ENCODE measurements at places on chromosomes 2 and 18.

- DNase-seq, result no peak
Observed at GRCh38 chr2:47918043-47918442, 11.7 kb upstream of the FBXO11 start.

DNA sequence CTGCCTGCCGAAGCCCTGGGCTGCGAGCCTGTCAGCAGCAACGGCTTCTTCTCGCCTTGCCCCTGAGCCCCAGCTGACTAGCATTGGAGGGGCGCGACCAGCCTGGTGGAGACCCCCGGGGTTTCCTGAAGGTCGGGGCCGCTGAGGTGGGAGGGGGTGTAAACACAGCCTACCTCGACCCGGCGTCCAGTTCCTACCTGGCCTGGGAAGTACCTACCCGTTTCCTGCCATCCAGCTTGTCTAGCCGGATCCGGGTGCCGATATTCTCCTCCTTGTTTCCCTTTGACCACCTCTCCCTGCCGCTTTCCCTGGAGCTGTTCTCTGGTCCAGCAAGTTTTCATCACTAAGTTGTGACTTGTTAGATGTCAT, 511 bp downstream of the MOB4 start:
- DNase-seq, result no peak

DNA sequence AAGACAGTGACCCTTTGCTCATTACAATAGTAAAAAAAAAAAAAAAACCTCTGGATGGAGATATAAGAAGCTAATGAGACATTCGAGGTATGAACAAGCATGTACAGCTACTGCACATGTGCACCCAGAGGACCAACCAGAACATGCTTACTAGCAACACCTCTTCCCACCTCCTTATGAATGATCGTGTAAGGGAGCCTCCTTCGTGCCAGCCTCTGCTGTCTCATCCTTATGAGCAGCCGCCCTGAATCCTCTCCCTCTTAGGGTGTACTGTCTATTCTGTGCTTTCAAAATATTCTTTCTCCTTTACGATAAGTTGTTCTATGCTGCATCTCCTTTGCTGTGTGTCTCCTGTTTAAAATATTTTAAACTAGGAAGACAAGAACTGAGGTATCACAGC, 91.4 kb upstream of the ACSL3 start:
- DNase-seq, result no peak

DNA sequence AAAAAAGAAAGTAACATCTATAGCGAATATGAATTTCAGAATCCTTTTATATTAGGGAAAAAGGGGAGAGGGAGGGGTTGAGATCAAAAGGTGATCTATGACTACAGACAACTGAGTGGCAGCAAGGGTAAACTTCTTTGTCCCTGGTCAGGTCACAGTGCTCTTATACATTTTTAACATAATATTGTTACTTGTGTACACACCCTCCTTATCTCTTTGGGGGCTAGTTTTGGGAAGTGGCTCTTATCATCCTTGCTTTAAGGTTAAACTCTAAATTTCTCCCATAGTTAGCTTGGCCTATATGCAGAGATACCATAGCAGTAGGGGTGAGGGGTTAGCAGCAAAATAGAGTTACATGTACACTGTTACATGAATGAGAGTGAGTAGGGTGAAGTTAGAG, 31.6 kb upstream of the ATG16L1 start:
- DNase-seq, result no peak

GRCh38 chr2:230012267-230012884, 56.3 kb downstream of the SLC16A14 start:
- no peak for DNase-seq

DNA sequence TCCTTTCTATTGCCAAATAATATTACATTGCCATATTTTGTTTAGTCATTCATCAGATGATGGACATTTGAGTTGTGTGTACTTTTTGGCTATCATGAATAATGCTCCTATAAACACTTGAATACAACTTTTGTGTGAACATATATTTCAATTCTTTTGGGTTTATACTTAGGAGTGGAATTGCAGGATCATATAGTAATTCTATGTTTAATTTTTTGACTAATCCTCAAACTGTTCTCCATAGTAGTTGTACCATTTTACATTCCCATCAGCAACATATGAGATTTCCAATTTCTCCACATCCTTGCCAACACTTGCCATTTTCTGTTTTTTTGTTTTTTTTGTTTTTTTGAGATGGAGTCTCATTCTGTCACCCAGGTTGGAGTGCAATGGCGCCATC, 87.2 kb downstream of the B3GNT2 start:
- DNase-seq, result no peak

DNA sequence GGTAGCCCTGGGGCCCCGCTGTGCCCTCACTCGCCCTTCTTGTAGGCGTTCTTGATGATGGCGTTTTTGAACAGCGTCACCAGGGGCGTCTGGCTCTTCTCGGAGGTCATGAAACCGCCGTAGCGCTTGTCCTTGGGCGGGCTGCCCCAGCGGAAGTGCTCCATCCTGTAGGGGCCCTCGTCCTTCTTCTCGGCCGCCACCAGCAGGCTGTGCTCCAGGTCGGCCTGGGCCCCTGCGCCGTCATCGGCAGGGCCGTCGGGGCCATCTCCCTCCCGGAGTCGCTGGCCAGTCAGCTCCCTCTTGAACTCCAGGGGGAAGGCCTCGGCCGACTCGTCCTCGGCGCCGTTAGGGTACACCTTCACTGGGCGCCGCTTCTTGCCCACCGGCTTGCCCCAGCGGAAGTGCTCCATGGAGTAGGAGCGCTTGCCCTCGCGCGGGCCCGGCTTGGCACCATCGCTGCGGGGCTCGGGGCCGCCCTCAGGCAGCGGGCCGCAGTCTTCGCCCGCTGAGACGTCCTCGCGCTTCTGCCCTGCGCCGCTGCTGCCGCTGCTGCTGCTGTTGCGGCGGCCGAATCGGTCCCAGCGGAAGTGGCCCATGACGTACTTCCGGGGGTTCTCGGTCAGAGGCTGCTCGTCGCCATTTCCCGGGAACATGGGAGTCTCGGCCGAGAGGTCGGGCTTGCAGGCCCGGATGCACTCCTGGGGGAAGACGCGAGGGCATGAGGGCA, 7.2 kb downstream of the POMC start:
- no peak for DNase-seq

GRCh38 chr2:186503827-186504606, 18.0 kb downstream of the ZC3H15 start:
- no peak for DNase-seq

GRCh38 chr18:54359233-54359632, 1.5 kb downstream of the C18orf54 start:
- DNase-seq, result no peak

GRCh38 chr18:2707551-2708168, 52.1 kb downstream of the SMCHD1 start:
- no peak for DNase-seq

DNA sequence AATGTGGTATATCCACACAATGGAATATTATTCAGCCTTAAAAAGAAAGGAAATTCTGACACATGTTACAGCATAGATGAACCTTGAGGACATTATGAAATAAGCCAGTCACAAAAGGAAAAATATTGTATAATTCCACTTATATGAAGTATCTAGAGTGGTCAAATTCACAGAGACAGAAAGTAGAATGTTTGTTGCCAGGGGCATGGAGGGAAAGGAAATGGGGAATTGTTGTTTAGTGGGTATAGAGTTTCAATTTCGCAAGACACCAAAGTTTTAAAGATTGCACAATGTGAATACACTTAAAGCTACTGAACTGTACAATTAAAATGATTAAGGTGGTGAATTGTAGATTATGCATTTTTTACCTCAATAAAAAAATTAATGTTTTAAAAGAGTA, 92.9 kb downstream of the TXNL1 start:
- DNase-seq, result no peak

- no peak for DNase-seq
Observed at GRCh38 chr2:26675651-26676255, 16.8 kb upstream of the KCNK3 start.

DNA sequence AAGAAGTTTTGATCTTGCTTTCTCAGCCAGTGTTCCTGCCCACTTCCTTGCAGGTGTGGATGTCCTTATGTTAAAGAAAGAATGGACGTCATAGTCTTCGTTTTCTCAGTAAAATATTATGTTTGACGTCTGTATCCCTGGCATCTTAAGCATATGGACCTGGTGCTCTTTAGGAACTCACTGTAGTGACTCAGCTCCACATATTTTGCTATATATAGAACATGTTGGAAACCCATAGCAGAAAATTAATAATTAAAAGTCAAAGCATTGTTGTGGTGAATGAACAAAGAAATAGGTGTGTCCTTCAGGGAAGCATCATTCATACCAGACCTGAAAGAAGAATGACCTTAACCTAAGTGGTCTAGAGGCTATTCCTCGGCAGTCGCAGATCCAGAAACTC, 196.1 kb downstream of the MCFD2 start:
- DNase-seq, result no peak

GRCh38 chr2:230007931-230008707, 60.6 kb downstream of the SLC16A14 start:
- peak; percentile 41 for DNase-seq

DNA sequence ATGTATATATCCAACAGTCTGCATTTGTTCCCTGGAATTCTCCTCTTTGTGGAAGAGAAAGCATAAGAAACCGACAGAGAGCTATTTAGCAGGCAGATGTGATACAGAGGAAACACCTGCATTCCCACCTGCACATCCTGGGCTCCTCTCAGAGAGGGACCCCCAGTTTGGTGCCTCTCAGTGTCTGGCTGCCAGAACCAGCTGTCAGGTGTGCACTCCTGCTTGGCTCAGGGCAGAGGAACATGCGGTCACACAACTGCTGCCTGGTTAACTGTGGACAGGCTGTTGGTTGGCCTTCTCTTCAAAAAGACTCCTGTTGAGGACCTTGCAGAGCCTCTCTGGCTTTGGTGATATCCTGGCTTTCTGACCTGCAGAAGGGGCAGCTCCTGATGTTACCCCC, 54.6 kb downstream of the ITGB6 start:
- no peak for DNase-seq

GRCh38 chr2:173715441-173715840, 249.7 kb downstream of the SP3 start:
- no peak for DNase-seq

DNA sequence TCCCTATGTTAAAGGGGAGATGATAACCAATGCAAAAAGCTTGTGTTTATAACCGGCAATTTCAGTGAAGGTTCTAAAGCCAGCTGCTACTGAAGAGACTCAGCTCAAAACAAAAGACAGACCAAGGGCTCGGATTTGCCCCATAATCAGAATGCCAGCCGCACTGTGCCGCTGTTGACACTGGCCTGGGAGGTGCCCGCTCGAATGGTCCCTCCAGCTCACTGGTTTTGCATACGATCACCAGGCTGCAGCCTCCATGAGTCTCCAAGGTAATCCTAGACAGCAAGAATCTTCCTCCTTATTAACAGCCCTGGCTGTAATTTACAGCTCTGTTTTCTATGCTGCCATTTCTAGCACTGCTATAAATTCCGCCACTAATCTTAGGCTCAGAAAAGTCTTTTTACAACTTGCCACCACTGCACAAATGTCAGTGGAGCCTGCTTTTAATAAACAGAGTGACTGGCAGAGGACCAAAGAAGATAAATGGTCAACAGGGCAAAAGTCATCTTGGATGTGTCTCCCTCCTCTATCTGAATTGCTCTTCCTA, 155.7 kb upstream of the SH3BP4 start:
- DNase-seq, result no peak

GRCh38 chr2:197626965-197627625, 48.3 kb downstream of the RFTN2 start:
- DNase-seq, result no peak

DNA sequence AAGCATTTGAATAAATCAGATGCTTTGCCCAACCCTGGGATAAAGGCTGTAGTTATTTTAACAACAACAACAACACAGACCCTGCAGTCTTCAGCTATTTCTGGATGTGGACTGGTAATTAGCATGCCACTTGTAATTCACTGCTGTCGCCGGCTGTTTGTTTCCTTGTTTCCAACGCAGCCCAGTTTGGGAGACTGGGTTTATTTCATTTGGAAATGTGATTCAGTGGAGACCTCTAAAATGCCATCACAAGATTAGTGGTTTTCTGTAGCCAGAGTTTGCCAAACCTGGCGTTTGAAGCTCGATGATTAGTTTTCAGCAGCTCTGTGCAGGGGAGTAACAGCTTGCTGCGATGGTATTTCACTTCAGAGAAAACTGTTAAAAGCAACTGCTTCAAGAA, 83.5 kb downstream of the LDLRAD4 start:
- no peak for DNase-seq

DNA sequence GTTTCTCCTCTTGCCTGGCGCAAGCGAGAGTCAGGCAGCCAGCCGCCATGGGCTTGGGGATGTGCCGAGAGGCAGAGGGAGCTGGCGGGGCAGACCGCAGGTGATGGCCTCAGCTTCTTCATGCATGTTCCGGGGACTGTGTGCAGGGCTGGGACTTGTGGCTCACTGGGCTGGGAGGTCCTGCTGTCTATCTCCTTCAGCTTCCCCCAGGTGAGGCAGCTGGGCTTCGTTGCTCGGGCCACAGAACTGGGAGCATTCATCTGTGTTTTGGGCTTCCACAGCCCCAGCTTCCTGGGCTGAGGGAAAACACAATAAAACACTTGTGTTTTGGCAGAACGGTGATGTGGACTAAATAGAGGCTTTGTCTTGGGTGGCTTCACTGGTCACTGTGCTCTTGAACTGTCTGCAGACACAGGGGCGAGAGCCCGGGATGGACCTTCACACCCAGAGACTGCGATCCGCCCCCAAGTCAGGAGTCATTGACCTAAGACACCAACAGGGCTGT, 93.5 kb downstream of the DYSF start:
- no peak for DNase-seq

DNA sequence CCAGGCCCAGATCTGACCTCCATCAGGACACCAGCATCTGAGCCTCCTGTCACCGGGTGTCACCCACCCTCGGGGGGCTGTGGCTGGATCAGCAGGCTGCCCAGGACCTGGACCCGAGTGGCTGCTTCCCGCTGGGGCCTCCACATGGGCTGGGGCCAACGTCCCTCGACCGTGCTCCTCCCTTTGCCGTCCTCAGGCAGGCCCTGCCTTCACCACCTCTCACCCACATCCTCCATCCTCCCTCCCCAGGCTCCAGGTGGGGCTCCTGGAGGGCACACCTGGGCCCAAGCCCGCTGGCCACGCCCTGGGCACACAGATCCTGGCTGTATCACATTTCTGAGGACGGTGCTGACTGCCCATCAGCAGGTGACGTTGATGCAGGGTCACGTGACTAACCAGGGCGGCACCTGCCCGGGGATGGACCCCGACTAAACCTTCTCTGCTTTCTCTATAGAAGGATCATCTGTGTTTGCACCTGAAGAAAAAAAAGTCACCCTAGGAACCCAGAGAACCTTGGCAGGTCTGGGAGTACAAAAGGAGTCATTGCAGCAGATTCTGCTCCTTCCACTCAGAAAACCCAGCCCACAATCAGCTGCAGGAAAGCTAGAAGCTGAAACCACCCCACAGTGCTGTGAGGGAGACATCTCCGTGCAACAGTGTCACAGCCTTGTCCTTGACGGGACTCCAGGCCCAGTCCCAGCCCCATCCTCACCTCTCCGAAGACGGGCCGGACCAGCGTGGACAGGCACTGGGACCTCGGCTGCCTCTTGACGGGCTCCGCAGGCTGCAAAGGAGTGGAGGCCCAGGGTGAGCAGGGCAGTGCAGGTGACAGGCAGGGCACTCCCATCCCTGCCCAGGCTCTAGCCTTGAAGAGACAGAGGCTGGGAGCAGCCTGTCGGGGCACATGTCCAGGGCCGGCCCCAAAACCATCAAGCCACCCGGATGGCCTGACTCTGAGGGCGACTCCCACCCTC, 11.2 kb downstream of the STK25 start:
- DNase-seq, result no peak

GRCh38 chr2:39124746-39125057, 3.9 kb upstream of the SOS1 start:
- no peak for DNase-seq
